ENCODE measurements at places on chromosomes 2 and 18. TPM values are rescaled to one million over a fixed set of nuclear protein-coding genes. Genes with fewer than 3 reads are reported as not detected.

Gene CLASP1
- 22.0 TPM for polyA plus RNA-seq

DNA sequence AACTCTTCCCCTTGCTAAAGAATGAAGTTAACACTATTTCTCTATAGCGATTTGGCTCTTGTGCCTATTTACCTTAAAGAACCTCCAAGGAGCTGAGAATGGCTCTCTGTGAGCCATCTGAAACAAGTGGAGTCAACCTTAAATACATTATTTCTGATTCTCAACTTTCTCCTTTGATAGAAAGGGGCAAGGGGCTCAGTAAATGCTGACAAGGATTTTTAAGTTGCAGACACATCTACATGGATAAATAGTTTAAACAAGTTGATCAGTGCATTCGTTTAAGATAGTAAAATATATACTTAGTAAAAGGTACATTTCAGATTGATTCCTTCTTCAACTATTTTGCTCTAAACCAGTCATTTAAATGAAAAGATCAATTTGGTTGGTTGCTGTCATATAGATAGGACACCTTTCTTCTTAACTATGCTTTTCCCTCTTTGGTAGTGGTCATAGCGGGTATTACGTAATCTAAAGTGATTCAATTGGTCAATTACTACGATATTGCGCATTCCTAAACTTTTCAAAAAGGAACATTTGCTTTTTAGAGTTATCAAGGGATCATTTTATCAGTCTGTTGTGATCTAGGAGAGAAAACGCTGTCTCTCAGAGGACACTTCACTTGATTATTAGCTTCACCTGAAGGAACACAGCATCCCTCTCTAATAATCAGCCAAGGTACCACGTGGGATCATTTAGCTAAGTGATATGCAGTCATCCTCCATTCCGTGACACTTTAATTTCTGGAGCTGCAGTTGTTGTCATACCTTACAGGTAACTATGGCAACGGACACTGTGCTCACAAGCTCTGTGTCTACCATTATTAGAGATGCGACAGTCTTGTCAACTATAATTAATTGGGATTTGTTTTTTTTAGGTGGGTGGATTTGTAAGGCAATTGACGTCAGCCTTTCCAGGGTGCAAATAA is 50.9 kb upstream of the KCNE4 start:
- no peak for DNase-seq
- H3K36me3 ChIP-seq, result no peaks in the 10 kb centered on the region
- no peak overlapping the region for H3K4me3 ChIP-seq
- H3K27me3 ChIP-seq, result peaks cover 2% of the 10 kb centered on the region
- no peaks in the 10 kb centered on the region for H3K4me1 ChIP-seq

GRCh38 chr18:48891721-48892120 is 59.0 kb downstream of the SMAD7 start:
- H3K4me1 ChIP-seq, result peaks cover 11% of the 10 kb centered on the region
- H3K27me3 ChIP-seq, result peaks cover 8% of the 10 kb centered on the region
- no peaks in the 10 kb centered on the region for H3K36me3 ChIP-seq
- DNase-seq, result no peak

GRCh38 chr18:39425172-39425850 is 1859.7 kb upstream of the CELF4 start:
- H3K4me3 ChIP-seq, result no peak overlapping the region
- H3K27ac ChIP-seq, result no peak overlapping the region
- H3K27me3 ChIP-seq, result peaks cover 4% of the 10 kb centered on the region
- DNase-seq, result no peak

DNA sequence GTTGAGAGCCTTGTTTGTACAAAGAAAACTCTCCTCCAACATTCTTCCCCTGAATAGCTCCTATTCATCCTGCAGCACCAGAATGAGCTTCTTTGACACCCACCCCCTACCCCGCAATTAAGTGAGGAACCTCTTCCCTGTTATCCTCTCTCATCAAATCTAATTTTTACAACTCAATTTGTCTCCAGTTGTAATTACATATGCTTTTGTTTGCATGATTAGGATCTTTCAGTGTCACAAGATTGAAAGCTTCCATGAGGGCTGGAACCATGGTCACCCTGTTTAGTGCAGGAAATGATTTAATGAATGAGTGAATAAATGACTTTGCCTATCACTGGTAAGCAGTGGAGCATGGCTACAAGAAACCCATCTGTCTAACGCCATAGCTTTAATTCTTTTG is 334.6 kb upstream of the KLHL29 start:
- H3K4me3 ChIP-seq, result no peak overlapping the region
- no peak overlapping the region for H3K27ac ChIP-seq
- no peak for DNase-seq
- no peaks in the 10 kb centered on the region for H3K36me3 ChIP-seq
- H3K4me1 ChIP-seq, result no peaks in the 10 kb centered on the region
- H3K27me3 ChIP-seq, result peaks cover 2% of the 10 kb centered on the region

GRCh38 chr2:86223140-86223926 is 24.1 kb downstream of the MRPL35 start:
- no peak overlapping the region for H3K4me3 ChIP-seq
- no peaks in the 10 kb centered on the region for H3K27me3 ChIP-seq
- H3K27ac ChIP-seq, result no peak overlapping the region
- H3K4me1 ChIP-seq, result peaks cover under 1% of the 10 kb centered on the region
- no peak for DNase-seq
- H3K36me3 ChIP-seq, result no peaks in the 10 kb centered on the region

Gene GKN2
- polyA plus RNA-seq, result not detected

DNA sequence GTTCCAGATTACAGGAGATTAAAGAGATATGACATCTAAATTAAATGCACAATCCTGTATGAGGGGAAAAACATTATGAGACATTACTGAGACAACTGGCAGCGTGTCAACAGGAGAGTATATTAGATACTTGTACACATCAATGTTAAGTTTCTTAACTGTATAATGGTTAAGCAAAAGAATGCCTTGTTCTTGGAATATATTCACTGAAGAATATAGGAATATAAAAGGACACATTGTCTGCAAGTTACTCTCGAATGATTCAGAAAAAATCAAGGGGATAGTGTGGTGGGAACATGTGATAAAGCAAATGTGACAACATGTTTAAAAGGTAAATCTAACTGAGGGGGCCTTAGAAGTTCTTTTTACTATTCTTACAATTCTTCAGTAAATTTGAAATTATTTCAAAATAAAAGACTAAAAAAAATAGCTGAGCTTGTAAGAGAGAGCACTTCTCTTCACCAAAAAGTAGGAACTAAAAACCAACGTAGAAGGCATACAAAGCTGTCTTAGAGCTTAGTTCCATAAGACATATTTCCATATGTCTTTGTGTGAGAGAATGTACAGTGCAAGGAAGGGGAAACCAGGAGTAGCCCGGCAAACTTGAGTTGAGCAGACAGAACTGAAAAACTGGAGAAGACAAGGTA is 7.5 kb downstream of the WDPCP start:
- H3K27ac ChIP-seq, result no peak overlapping the region
- no peaks in the 10 kb centered on the region for H3K27me3 ChIP-seq

DNA sequence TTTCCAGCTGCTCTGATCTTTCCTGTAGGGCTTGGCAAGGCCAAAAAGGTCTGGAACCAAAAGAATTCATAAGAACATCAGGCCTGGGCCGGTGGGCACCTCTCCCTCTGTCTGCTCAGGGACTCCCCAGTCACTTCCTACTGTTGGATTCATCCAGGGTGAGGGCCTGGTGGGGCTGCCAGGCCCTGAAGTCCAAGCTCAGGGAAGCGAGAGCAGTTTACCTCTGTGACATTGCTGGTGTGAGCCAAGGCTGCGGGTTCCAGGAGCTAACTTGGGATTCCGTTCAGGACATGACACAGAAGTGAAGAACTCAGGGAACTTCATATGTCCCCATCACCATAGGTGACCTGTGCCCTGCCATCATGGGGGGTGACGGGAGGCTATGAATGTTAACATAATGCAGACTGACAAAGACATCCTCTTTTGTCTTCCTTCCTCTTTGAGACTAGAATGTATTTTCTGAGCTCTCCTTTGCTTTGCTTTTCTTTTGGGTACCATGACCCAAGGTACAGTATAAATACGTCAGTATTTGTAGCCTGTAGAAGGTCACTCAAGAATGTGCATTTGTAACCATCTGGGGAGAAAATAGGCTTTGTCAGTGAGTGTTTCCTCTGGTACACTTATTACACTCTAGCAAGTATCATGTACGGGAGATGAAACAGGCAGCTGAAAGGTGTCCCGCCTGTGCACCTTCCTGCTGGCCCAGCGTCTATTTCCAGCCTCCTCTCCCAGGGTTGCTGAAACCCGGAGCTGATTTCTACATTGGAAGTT is 130.5 kb upstream of the SLC1A4 start:
- peak overlapping the region; percentile 23 for H3K4me3 ChIP-seq
- DNase-seq, result no peak
- H3K36me3 ChIP-seq, result no peaks in the 10 kb centered on the region
- H3K4me1 ChIP-seq, result peaks cover 5% of the 10 kb centered on the region
- peaks cover 5% of the 10 kb centered on the region for H3K27me3 ChIP-seq

Gene CCDC148
- polyA plus RNA-seq, result not detected

Gene L3MBTL4
- 4.1 TPM for polyA plus RNA-seq

GRCh38 chr18:56900195-56901094 is 246.4 kb upstream of the BOD1L2 start:
- H3K4me3 ChIP-seq, result no peak overlapping the region
- no peak for DNase-seq
- peaks cover 14% of the 10 kb centered on the region for H3K4me1 ChIP-seq
- H3K36me3 ChIP-seq, result no peaks in the 10 kb centered on the region

DNA sequence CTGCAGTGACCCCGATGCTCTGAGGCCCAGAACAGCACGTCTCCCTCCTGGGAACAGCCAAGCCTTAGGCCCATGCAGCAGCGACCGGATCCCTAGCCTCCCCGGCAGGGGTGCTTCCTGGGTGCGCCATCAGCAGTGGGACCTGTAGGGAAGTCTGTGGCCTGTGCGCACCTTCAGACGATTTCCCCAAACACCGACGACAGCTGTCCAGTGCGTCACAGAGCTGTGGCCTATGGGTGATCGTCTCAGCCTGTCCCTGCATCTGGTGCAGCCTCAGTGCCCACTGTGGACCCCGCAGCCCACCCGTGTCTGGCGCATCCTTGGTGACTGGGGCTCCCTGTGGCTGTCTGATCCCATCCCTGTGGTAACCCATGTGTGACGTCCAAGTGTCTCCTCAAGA is 9.0 kb downstream of the GPC1 start:
- no peak for DNase-seq
- no peaks in the 10 kb centered on the region for H3K4me1 ChIP-seq
- no peaks in the 10 kb centered on the region for H3K27me3 ChIP-seq

GRCh38 chr2:11688222-11689069 is 18.5 kb upstream of the NTSR2 start:
- no peak overlapping the region for H3K27ac ChIP-seq
- peak; percentile 65 for DNase-seq
- peaks cover 6% of the 10 kb centered on the region for H3K27me3 ChIP-seq
- H3K4me3 ChIP-seq, result peak overlapping the region; percentile 31

DNA sequence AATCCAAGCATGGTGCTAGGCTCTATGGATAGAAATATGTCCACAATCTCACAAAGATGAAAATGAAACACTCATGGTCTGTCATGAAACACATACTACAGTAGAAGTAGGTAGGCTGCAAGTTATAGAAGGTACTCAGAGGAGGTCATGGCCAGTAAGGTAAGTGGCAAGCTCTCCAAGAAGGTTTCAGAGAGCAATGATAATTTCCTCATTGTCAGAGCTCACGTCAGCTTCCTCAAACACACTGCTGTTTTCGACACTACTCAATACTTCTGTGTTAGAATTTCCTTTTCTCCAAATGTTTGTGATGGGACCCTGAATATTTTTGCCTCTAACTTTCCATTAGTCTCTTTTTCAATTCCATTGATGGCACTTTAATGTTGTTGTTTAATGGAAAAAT is 25.5 kb downstream of the CCDC141 start:
- H3K27ac ChIP-seq, result no peak overlapping the region
- no peak for DNase-seq
- H3K4me1 ChIP-seq, result peaks cover 10% of the 10 kb centered on the region
- H3K27me3 ChIP-seq, result peaks cover 3% of the 10 kb centered on the region
- no peak overlapping the region for H3K4me3 ChIP-seq

Gene SCYGR7
- polyA plus RNA-seq, result not detected

GRCh38 chr2:57105694-57106093 is 921.9 kb downstream of the CCDC85A start:
- no peaks in the 10 kb centered on the region for H3K27me3 ChIP-seq
- no peak for DNase-seq
- no peak overlapping the region for H3K27ac ChIP-seq
- peaks cover 5% of the 10 kb centered on the region for H3K36me3 ChIP-seq

- H3K27me3 ChIP-seq, result peaks cover 2% of the 10 kb centered on the region
- no peak overlapping the region for H3K27ac ChIP-seq
- DNase-seq, result no peak
- H3K4me1 ChIP-seq, result no peaks in the 10 kb centered on the region
- no peak overlapping the region for H3K4me3 ChIP-seq
Observed at GRCh38 chr18:76335859-76336640, 159.0 kb downstream of the ZNF516 start.

All from immature natural killer cell (primary cell).